ENCODE measurements at places on chromosomes 2 and 18.

- DNase-seq: no peak
Observed at GRCh38 chr18:79631761-79632446, 47.7 kb upstream of the CTDP1 start.

GRCh38 chr2:173869244-173870229 lies 95.6 kb downstream of the SP3 start:
- no peak for DNase-seq

DNA sequence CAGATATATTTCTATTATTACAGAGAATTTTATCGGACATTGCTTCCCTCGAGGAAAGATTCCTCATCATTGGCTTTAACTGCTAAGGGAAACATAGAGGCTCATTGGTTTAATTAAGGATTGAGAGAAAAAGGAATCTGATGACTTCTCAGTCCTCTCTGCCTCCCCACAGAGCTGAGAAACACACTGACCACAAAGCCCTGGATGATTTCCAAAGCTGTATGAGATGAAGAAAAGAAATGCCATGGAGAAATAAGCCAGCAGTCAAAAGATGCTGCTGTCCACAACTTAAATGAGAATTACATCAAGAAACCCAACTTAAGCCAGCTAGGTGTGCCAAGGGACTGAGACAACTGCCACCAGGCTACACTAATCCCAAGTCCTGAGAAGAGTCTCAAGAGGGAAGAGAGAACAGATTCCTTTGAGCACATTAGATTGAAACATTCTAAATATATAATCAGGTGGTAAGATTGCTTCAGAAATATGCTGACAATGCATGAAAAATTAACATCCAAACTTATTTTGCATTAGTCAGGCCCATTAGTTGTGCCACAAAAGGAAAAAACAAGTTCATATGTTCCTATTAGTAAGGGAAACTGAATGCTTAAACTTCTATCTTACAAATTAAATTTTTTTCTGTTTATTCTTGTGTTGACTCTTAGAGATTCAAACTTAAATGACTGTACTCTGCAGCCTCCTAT lies 308.1 kb upstream of the CYRIA start:
- no peak for DNase-seq

DNA sequence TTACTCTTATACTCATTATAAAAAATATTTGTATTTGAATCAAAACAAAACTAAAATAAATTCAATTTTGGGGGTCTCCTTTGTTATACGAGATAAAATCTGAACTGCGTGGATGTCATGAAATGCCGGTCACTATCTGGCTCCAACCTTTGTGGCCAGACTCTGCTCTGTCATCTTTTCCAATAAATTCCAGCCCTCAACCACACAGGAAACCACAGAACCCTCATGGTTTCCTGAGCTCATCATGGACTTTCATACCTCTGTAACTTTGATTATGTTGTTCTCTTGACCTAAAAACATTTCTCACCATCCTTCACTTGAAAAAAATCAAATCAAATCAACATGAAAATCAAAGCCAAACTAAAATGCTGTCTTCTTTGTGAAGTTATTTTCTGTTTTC lies 724.7 kb downstream of the METTL4 start:
- DNase-seq: no peak

DNA sequence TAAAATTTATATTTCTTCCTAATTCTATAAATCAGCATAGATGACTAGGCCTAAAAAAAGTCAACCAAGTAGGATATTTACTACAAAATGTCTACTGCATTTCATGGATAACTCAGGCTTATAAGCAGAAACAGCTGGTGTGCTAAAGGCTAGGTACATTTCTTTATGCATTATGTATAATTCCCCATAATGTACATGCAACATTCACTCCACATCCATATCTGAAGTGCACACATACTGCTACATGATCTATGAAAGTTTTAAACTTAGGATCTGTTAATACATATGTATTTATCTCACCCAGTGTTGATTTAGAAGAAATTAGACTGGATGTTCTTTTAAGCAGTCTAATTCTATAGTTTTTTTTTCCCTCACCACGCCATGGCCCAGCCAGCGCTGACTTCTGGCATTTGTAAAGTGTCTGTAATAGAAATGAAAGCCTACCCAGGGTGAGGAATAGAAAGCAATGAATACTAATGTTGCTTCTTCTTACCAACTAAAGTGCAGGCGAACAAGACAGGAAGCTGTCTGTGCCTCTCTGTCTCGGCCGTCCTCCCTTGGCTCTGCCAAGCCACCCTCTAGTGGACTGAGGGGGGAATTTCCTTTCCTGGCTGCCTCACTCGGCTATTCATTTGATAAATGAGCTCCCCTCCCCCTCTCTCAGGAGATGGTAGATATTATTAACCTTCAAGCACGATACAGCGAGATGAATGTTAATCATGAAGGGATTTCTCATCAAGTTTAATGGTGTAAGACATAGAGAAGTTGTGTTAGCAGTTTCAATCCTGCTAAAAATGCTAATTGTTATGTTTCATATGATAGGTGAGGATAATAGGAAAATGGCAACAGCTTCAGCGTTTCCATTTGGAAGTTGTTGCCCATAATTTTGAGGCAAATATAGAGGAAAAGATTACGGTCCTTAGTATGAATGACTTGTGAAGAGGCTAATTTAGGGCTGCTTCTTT lies 384.5 kb downstream of the MTX2 start:
- DNase-seq: peak; percentile 47

DNA sequence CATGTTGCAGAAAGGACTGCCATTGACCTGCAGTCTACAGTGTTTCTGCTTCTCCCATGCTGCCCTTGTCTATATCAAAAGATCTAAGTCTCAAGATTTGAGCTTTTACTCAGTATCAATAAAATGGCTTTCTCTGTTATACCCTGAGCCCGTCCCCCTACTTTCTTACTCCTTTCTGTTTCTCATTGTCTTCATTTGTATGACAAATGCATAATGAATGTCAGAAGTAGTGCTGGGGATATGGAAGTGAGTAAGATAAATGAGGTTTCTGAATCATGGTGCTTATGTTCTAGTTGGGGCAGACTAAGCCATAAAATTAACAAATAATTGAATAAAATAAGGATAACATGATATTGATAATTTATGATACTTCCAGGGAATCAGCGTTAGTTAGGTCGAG lies 128.6 kb downstream of the PARD3B start:
- no peak for DNase-seq

DNA sequence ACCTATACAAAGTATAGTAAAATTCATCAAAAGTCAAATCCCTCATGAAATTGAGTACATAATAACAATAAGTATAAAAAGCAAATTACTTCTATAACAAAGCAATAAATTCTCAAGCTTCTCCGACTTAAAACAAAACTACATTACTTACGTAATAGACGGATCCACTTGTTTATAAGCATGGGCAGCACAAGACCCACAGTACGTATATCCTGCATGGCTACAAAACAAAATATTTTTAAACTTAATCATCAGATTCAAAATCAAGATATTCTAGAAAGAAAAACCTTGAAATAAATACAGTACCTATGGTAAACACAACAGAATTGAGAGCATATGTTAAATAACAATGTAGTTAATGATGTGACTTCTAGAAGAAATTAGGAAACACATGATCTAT lies 78.9 kb downstream of the MEMO1 start:
- no peak for DNase-seq

- no peak for DNase-seq
Observed at GRCh38 chr2:221845021-221845365, 272.9 kb upstream of the EPHA4 start.

DNA sequence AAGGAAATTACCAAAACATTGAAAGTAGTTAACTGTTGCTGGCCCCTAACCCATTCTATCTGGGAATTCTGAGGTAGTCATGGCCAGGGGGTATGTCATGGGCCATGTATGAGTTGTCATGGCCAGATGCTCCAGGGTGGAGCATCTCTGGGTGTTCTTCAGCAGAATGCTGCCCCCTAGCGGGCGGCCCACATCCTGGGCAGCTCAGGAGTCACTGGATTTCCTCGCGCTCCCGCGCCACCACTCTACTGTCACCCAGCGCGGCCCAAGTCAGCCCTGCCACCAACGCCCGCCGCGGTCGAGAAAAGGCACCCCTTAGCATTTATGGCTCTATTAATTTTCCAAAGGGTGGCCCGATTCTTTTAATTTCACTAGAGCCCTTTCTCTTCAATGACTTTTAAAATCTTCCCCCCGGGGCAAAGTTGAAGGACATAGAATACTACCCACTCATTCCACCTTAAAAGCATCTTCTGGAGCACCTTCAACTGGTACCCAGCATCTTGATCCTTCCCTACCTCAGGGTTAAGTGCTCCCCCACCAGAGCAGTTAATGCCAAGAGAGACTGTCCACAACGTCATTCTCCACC lies 41.6 kb downstream of the PKDCC start:
- DNase-seq: peak; percentile 69

- no peak for DNase-seq
Observed at GRCh38 chr2:215364157-215365155, 52.6 kb downstream of the ATIC start.

DNA sequence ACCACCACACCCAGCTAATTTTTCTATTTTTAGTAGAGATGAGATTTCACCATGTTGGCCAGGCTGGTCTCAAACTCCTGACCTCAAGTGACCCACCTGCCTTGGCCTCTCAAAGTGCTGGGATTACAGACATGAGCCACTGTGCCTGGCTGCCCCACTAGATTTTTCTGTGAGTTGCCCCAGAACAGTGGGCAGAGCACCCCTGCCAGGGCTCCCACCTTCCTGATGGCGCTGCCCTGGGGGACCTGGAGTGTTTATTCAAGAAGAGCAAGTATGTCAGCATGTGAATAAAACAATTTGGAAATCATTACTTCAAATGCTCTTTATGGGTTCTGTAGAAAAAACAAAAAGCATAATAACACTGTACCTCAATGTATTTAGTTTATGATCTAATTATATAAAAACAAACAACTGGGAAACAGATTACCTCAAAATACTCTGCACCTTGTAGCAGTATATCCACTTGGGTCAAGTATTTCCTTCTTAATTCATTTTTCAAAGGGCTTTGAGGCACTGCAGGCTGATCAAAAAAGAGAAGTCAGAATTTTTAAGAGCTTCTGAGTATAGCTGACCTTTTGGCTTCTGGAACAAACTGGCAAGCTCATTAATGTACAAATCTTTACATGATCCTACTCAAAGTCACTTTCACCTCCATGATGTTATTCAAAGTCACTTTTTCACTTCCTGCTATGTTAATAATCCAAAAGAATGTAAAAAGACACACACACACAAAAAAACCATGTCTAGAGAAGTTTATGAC lies 8.9 kb downstream of the HJURP start:
- no peak for DNase-seq

GRCh38 chr2:145769011-145769716 lies 1249.2 kb upstream of the ZEB2 start:
- DNase-seq: no peak

DNA sequence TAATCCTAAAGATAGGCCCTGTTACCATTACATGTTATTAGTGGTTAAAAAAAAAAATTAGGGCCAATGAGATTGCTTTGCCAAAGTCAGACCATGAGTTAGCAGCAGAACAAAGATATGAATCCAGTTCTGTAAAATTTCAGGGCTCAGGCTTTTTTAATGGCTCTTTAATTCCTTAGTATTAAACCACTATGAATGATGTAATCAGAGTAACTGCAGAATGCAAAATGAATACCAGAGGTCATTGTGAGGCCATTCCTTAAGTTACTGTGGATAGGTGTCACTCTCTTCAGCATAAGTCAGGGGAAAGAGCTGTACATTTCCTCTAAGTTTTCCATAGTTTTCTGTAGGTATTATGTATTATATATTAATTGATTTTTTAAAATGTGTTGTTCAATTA lies 42.2 kb upstream of the TBR1 start:
- DNase-seq: no peak

- no peak for DNase-seq
Observed at GRCh38 chr18:55300936-55301531, 287.0 kb downstream of the TCF4 start.

DNA sequence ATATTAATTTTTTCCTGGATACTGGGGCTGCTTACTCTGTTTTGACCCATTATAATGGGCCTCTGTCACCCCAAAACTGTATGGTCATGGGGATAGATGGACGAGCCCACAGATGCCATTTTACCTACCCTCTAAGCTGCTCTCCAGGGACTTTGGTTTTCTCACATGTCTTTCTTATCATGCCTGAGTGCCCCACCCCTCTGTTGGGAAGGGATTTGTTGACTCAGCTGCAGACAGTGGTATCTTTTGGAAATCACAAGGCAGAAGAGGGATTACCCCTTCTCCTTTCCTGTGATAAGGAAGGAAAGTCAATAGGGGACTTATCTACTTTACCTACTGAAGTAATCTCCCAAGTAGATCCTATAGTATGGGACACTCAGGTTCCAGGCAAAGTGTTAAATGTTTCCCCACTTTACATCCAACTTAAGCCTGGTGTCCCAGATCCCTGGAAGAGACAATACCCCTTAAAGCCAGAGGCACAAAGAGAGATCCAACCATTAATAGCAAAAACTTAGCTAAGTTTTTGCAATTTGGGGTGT lies 182.7 kb downstream of the RNF152 start:
- no peak for DNase-seq
